ENCODE measurements at places on chromosomes 2 and 18.
A peak's percentile ranks its signal among the peaks of the same experiment; 100 is the strongest.

DNA sequence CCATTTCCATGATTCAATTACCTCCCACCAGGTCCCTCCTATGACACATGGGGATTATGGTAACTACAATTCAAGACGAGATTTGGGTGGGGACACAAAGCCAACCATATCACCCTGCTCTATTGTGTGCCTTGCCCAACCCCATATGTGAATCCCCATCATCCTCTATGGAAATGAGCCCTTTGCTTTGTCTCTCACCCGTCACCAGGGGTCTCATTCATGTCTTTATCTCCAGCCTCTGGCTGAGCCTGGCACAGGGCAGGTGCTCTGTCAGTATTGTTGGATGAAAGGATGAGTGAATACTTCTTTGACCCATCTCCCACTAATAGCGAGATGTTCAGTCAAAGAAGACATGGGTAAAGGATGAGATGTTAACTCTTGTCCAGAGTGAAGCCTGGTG is 116.6 kb upstream of the LGALSL start:
- no peak for DNase-seq

- DNase-seq, result no peak
Measured at GRCh38 chr2:150480241-150480640, 7.2 kb downstream of the RND3 start.

- DNase-seq, result no peak
Measured at GRCh38 chr2:176206136-176206535, 17.7 kb downstream of the HOXD1 start.

- DNase-seq, result no peak
Measured at GRCh38 chr2:96540136-96540535, 3.6 kb downstream of the ARID5A start.

- no peak for DNase-seq
Measured at GRCh38 chr2:108585436-108585835, 51.2 kb downstream of the LIMS1 start.

DNA sequence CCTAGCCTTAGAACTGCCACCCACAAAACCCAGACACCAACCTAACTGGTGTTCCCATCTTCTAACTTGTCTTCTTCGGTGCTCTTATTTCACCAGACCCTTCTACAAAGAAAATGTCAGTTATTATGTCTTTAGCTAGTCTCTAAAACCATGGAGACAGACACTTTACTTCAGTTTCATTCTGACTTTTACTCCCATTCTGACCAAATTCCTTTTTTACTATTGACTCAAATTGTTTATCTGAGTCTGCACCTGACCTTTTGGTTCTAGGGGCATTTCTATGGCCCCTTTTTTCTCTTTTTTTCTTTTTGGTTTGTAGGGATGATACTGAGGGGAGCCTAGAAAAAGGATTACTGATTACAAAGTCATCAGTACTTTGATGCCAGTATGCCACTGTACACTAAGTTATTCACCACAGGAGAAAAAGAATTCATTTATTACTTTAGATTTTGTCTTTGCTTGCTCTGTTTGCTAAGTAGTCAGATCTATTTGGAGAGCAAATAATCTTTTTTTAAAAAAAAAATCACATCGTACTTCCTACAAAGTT is 6.8 kb upstream of the SLC1A4 start:
- no peak for DNase-seq

DNA sequence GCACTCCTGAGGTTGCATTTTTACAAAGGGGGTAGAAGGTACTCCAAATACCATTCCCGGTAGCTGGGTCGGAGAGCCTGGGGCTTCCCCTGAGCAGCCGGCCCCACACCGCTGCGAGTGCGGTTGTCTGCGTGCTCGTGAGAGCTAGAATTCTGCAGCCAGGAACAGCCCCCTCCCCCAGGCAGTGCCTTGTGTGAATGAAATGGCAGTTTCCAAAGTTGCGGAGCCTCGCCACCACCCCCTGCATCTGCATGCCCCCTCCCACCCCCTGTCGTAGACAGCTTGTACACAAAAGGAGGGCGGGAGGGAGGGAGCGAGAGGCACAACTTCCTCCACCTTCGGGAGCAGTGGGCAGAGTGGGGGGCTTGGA is 1.1 kb downstream of the MYCN start:
- DNase-seq, result peak; percentile 50

GRCh38 chr2:95036596-95037383 is 11.3 kb downstream of the MAL start:
- DNase-seq, result no peak

- no peak for DNase-seq
Measured at GRCh38 chr2:219765231-219765911, 137.9 kb downstream of the SLC4A3 start.

DNA sequence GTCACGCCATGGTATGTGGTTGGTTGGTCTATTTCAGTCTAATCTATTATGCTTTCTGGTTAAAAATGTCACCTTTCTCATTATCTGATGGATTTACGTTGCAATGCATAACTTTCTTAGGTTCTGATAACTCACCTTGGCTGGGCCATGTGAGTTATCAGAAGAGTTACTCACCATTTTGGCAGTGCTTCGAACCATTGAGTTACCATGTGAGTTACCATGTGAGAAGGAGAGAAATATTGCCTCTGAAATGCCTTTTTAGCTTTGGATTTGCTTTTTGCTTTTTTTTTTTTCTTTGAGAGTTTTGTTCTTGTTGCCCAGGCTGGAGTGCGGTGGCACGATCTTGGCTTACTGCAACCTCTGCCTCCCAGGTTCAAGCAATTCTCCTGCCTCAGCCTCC is 1.6 kb downstream of the SMARCAL1 start:
- no peak for DNase-seq
